ENCODE measurements at places on chromosomes 7 and 10. TPM values are rescaled to one million over a fixed set of nuclear protein-coding genes. Genes with fewer than 3 reads are reported as not detected.

DNA sequence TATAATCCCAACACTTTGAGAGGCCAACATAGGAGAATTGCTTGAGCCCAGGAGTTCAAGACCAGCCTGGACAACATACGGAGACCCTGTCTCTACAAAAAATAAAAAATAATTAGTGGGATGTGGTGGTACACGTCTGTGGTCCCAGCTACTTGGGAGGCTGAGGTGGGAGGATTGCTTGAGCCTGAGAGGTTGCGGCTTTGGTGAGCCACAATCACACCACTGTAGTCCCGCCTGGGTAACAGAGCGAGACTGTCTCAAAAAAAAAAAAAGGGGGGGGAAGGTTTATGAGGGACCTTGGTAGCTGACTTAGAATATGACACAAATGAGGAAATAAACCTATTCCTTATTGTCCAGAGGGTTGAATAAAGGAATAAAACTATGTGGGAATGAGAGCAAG, 30.8 kb downstream of the SCD start:
- no peak for DNase-seq

DNA sequence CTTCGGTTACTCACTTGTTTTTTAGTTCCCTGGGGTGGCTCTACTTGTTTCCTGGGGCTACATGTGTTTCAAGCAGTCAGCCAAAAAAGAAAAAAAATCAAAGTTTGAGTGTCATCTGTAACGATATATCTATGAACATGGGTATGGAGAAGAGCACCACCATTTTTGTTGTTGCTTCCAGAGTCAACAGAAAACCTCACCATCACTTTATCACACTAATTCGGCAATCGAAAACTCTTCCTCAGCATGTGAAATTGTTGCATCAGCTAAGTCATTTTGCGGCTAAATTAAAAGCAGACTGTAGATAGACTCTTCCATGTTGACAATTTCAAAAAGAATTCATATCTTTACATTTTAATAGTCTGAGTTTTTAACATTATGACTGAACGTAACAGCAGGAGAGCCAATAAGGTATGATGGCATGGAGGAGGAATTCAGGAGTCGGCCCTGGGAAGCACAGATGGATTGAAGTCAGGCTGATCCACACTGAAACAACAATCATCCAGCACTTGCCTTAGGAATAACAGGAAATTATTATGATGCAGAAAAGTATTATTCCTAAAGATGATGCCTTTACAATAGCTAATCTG, 455.7 kb upstream of the KLF6 start:
- peak; percentile 72 for DNase-seq

- no peak for DNase-seq
Measured at GRCh38 chr10:87952612-87953011, 89.2 kb downstream of the PTEN start.

- DNase-seq: peak; percentile 15
Measured at GRCh38 chr7:16951483-16952080, 69.8 kb upstream of the AGR3 start.

GRCh38 chr10:4242561-4243035, 457.6 kb upstream of the KLF6 start:
- peak; percentile 98 for DNase-seq

- DNase-seq: no peak
Measured at GRCh38 chr7:8125680-8126444, 136.1 kb downstream of the ICA1 start.

GRCh38 chr7:87797798-87798403, 78.3 kb downstream of the SLC25A40 start:
- DNase-seq: peak; percentile 33

GRCh38 chr10:77726732-77727131, 89.1 kb upstream of the KCNMA1 start:
- no peak for DNase-seq

DNA sequence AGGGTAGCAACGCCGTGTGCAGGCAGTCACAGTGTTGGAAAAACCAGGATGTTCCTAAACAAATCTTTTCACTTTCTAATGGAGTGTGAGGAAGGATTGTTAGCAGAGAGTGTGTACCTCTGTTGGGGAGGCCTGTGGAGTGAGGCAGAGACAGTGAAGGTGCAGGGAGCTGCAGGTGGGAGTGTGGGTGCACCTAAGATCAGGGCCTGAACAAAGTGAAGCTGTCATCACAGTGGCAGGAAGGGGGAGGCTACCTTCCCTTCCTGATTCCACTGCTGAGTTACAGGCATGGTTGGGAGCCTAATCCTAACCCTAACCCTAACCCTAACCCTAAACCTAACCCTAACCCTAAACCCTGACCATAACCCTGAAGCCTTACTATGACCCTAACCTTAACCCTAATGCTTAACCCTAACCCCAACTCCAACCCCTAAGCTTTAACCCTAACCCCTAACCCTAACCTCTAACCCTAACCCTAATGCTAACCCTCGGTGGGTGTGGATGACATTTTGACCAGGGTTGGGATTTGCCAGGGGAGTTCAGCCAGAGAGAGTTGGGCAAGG, 158.8 kb upstream of the KLF6 start:
- no peak for DNase-seq

Gene NUTM2B
- total RNA-seq: 0.51 TPM

DNA sequence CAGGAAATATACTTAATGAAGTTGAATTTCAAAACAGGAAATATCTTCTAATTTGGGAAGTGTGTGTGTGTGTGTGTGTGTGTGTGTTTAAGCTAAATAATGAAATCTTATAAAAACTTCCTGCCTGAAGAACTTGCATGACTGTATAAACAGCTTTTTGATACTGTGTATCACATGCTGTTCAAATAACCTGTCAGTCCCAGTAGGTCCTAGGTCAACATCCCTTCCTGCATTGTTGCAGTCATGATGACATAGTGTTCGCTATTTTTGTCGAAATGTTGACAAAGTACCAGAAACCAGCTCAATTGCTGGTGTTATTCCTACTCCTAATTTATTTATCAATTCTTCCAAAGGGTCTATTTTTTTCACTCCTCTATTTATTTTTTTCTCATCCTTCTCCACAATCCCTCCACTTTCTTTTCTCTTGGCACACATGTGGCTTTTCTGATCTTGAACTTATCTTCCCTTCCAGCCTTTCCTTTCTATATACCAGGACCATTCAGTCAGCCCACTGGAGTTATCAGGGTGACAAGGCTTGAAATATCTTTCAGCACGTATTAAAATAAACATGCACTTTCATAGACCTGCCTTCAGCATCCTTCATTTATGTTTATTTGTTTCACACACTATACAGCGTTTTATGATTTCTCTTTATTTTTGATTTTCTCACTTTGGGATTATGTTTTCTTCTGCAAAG, 115.8 kb downstream of the PLXDC2 start:
- no peak for DNase-seq

Gene NKX2-3
- total RNA-seq: not detected

DNA sequence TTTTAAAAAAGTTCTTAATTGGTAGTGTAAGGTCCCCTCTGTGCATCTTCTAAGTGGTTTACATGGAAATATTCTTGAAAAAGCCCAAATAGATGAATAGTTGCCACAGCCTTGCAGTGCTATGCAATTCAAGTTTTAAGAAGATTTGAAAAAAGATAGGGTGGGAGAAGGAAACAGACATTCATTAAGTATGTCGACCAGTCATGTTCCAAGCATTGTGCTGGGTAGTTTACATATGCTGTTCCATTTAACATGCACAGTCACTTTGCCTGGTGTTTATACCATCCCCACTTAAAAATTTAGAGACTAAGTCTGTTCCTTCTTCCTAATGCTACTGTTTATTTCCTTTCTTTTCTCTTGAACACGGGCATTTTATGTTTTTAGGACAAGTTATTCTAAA, 28.1 kb upstream of the NAMPT start:
- peak; percentile 34 for DNase-seq

DNA sequence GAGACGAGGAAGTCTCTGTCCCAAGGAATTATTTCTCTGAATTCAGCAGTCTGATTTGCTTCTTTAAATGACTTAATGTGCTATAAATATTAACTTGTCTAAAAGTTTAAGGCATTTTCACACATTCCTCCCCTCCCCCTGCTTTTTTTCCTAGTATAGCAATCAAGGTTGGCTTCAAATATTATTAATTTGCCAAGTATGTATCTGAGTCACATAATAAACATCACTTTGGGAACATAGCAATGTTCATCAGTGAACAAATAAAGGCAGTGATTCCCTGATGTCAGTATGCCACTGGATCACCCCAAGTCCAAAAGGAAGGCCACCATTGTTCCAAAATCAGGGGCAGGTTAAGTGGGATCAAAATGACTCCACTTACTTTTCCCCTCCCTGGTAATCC, 40.5 kb downstream of the PDE6C start:
- peak; percentile 5 for DNase-seq

- no peak for DNase-seq
Measured at GRCh38 chr10:72108830-72109635, 20.7 kb upstream of the SPOCK2 start.

Gene SFRP4
- total RNA-seq: 54.2 TPM

Gene SUGCT
- 16.5 TPM for total RNA-seq

DNA sequence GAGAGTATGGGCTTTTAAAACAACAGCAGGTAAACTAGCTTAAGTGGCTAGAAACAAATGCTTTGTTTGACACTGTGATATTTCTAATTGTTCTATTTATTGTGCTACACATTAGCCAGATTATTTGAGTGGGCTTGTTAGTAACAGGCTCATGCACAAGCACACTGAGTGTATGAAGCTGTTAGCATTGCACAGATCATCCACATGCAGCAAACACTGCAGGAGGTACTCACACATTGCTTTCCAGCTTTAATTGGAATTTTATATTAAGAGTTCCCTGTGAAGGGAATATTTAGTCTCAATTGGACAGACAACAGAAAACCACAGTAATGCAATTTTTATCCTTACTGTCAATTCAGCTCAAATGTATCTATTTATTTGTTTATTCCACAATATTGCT, 92.9 kb upstream of the ZNF804B start:
- DNase-seq: no peak

DNA sequence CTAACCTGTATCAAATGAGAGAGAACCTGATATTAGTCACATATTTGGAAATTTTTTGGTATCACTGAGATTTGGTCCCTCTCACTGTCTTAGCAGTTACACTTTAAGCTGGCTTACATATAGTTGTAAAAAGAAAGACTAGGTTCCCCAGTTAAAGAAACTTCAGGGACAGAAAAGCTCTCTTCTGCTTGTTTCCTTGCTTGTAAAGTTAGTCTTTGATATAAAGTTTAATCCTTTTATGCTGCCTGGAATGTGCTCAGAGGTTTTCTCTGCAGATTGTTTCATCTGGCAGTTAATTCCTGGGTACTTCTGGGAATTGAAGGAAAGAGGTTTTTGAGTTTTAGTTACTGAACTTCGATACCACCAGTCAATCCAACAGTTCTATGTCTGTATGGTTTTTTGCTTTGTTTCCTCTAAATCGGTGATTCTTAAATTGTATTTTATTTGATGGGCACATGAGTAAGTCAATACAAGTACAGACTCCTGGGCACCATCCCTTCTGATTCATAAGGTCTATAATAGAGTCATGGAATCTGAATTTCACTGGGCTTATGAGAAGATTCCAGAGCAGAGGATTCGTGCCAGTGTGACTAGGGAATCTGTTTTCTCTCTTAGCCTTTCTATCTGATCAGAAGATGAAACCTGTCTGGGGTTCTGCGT, 1080.9 kb upstream of the C7orf33 start:
- DNase-seq: peak; percentile 59

Gene PTF1A
- not detected for total RNA-seq

Gene DDIT4
- total RNA-seq: 712 TPM

Gene CD36
- 41.0 TPM for total RNA-seq

Gene CFAP70
- total RNA-seq: 1.3 TPM

DNA sequence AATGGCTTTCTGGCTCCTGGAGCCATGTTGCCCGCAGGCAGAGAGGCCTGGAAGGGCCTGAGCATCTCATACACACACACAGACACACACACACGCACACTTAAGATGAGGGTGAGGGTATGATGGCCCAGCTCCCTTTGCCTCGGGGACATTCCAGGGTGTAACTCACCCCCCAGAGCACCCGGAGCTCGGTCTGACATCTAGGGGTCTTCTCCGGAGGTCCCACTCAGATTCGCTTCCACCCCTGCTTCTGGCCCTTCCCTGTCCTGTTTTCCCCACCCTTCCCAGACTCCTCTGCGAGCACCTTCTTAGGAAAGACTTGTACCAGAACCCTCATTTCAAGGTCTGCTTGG, 304.4 kb downstream of the GRID1 start:
- no peak for DNase-seq

- DNase-seq: no peak
Measured at GRCh38 chr10:59173414-59173813, 3.0 kb upstream of the PHYHIPL start.

Gene GIMAP5
- not detected for total RNA-seq

DNA sequence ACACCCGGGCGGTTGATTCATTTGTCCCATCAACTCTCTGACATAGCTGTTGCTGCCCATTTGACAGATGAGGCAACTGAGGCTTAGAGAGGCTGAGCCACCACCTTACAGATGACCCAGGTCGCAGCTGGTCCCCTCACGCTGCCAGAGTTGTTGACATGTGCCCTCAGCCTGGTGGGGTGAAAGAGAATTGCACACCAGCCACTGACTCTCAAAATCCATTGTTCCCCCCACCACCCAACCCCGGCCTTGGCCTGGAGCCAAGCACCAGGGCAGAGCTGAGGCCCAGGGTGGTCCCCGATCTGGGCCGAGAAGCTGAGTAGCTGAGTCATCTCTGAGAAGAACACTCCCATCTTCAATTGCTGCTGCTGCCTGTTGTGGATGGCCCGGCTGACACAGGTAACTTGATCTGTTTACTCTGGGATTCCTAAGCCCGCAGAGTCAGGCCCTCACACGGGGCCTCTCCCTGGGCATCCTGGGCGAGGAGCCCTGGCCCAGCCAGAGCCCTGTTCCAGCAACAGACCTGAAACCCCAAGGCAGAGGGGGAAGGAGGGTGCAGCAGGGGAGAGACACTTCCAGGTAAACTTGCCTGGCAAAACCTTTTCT, 27.5 kb downstream of the PVRIG start:
- peak; percentile 80 for DNase-seq

- DNase-seq: peak; percentile 86
Measured at GRCh38 chr7:141593134-141593533, 41.9 kb downstream of the AGK start.

GRCh38 chr10:97079448-97079847, 106.3 kb downstream of the SLIT1 start:
- no peak for DNase-seq

Gene CDK6
- 9.8 TPM for total RNA-seq

DNA sequence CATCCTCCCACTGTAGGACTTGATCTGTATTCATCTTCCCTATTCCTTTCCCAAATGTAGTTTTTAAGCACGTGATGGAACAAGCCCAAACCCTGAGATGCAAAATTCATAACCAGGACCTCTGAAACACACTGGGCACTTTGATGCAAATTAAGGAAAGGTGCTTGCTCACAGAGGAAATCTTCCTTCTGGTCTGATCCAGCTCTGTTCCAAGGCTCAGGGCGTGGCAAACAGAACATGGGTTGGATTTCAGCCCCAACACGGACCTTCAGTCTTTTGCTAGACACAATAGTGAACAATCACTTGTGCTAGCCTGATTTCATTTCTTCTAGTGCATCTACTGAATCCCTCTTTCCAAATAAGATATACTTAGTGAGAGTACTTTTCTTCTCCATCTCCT, 27.9 kb downstream of the PON3 start:
- no peak for DNase-seq

GRCh38 chr10:92207061-92207460, 83.8 kb downstream of the CPEB3 start:
- no peak for DNase-seq

GRCh38 chr10:71424496-71425194, 27.9 kb downstream of the CDH23 start:
- no peak for DNase-seq

- DNase-seq: peak; percentile 13
Measured at GRCh38 chr10:133260895-133261725, 15.6 kb downstream of the ADAM8 start.

Gene H2AZ2
- total RNA-seq: 121 TPM

Gene PON1
- not detected for total RNA-seq

Gene GHITM
- total RNA-seq: 259 TPM
